Endodermal cell (in vitro differentiated cells): ENCODE measurements at places on chromosomes 3 and 15.
A peak's percentile ranks its signal among the peaks of the same experiment; 100 is the strongest.

- DNase-seq, result peak; percentile 57
These were observed 51.0 kb upstream of the EIF1B start for GRCh38 chr3:40258555-40258954.

DNA sequence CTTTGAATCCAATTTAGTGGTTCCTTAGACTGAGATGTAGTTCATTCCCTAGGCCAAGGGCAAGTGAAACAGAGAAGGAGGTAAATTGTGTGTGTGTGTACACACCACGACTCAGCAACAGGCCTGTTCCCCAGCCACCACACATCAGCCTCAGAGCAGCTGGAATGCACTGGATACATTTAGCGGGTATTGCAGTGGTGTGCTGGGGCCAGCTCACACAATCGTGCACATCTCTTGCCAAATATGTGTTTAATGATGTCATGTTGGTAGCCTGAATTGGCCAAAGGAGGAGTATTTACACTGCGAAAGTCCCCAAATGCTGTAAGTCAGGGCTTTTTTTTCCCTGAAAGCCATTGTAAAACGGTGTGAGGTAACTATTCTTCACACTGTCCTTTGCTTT lies 82.3 kb downstream of the RBPMS2 start:
- DNase-seq, result no peak

DNA sequence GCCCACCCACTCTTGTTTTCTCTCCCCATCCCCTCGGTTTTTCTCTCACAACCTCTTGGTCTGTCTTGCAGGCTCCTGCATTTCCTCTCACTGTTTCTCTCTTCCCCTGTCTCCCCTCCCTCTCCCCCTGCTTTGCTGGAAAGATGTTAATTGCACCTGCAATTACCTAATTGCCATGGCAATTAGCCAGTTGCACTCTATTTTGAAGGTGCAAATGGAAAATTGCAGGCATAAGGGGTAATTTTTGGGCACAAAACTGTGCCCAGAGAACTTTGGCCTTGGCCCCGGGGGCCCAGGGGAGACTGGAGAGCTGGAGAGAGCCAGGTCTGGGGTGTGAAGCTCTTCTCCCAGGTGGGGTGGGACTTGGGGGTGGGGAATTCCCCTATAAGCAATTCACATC lies 164.5 kb upstream of the TLE3 start:
- no peak for DNase-seq

DNA sequence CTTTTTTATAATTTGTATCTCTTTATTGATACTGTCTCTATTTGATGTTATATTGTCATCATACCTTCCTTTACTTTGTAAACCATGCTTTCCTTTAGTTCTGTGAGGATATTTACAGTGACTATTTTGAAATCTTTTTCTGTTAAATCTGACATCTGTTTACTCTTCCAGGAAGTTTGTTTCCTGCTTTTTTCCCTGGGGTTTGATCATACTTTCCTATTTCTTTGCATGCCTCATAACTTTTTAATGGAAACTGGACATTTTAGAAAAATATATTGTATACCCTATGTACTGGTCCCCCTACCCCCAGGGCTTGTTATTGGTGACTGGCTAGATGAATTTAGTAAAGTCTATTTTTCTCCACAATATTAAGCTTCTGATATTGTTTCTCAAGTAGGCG lies 115.1 kb downstream of the C3orf70 start:
- no peak for DNase-seq

GRCh38 chr15:70722266-70723121 lies 40.9 kb downstream of the UACA start:
- no peak for DNase-seq

GRCh38 chr15:74252291-74252690 lies 16.2 kb downstream of the CCDC33 start:
- no peak for DNase-seq

- DNase-seq, result peak; percentile 71
These were observed 122.7 kb downstream of the DGKG start for GRCh38 chr3:186239321-186239720.

DNA sequence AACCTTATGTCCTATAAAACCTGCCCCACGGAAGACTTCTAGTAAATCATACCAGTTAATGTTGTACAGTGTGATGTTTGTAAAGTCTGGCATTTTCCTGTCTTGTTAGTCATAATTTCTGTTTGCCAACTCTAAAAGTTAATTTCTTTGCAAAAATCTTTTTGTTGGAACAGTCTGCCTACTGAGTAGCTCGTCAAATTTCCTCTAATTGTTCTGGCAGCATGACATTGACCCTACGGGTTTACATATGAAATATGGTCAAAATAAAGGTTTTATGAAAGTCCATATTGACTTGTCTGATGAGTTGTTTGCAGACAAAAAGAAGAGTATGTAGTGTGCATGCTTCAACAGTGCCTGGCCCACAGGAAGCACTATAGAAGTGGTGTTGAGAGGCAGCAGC lies 79.8 kb upstream of the SOX2 start:
- no peak for DNase-seq

DNA sequence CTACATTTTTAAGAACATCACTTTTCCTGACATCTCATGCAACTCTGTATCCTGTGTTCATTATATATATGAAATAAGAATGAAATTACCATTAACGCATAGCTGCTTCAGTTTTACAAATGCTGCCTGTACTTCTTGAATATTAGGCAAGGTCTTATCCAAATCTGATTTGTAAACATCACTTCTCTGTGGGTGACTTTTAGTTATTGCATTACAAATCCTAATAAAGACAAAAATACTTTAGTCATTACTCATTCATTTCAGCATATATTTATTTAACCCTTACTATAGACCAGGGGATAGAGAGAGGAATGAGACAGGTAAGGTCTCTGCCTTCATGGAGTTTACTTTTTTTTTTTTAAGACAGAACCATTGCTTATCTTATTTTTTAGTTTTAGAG lies 36.8 kb downstream of the MTMR10 start:
- DNase-seq, result no peak

DNA sequence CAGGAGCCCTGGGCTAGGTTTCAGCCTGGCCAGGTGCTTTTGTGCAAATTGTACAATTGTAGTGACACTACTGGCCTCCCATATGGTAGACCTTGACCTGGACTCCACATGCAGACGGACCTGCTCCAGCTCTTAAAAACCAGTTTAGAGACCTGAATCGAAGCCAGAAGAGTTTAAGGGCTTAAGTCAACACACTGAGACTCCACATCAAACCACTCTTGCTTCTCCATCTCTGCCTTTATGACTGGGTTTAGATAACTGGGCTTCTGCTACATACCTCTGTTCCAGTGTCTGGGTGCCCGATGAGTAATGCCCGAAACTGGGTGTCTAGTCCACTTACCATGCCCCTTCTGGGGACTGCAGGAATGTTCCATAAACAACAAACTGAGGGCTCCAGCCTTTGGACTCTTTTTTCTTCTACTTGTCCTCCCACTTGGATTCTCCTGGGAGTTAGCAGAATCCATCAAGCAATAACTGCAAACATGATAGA lies 32.8 kb downstream of the TMEM212 start:
- no peak for DNase-seq

GRCh38 chr3:196044513-196044912 lies 37.4 kb downstream of the TFRC start:
- DNase-seq, result no peak

- DNase-seq, result no peak
These were observed 108.8 kb downstream of the THSD4 start for GRCh38 chr15:71224024-71224423.

GRCh38 chr3:144173491-144173890 lies 201.9 kb downstream of the DIPK2A start:
- no peak for DNase-seq

DNA sequence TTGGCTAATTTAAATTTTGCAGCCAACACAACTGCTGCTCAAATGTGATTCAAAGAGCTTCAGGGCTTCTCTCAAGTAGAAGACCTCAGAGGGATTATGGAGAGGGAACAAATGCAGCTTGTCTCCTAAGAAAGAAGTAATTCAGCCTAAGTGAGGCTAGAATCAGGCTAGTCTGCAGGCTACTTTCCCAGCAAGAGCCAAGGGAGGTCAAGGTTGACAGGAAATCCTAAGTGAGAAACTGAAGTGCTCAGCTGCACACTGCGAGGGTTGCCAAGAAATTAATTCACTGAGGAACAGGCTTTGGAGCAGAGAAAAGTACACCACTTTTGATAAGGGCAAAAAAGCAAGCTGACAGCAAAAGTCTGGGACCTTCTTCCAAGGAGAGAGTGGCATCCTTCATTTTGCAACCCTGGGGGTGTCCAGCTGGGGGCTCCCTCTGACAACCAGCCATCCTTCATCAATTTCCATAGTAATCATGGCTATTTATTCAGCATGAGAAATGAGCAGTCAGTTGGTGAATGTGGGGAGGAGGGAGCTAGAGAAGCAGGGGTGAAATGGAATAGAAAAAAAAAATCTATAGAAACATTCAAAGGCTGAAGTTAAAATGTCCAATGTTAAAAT lies 646.4 kb upstream of the ADAMTS9 start:
- DNase-seq, result peak; percentile 66

DNA sequence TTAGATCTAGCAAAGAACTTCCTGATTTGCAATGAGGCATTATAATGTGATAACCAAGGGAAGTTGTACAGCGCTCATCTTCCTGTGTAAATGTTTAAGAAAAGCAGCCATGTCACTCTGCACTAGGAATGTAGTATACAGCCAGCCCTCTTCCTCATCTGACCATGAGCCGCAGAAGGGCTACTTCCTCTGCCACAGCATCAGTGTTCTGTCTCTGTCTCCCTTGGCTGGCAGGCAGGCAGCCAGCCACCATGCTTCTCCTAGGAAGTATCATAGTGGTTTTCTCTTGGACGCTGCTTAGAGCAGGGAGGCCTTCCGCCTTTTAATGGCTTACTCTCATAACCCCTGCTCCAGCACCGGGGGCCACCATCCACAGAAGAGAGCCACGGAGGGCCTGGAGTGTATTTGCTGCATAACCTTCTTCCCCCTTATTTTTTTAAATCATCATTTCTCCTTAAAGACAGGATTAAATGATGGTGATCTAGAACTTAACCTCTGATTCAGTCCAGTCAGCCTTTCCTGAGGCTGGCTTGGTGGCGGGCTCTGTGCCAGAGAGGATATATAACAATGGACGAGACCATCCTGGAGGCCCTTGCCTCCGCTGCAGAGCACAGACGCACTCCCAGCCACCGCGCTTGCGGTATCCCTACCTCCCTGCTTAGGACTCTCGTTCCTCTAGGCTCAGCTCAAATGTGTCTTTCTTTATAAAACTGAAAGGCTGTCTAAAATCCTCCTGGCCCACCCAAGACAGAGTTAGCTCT lies 57.3 kb upstream of the PLXNA1 start:
- no peak for DNase-seq
